Naive thymus-derived CD4-positive, alpha-beta T cell (primary cell): ENCODE measurements at places on chromosomes 1 and 21. TPM values are rescaled to one million over a fixed set of nuclear protein-coding genes. Genes with fewer than 3 reads are reported as not detected.

The SLC9C2 gene
- total RNA-seq, result not detected

The S100A7A gene
- not detected for total RNA-seq

The PLA2G2C gene
- not detected for total RNA-seq

The TESK2 gene
- total RNA-seq, result 7.4 TPM

The DNM3 gene
- 1.5 and 2.1 TPM in 2 replicates for total RNA-seq

The HS2ST1 gene
- 10.1 TPM for total RNA-seq

The IGFN1 gene
- not detected for total RNA-seq

The ARHGEF16 gene
- total RNA-seq, result not detected

The MCOLN2 gene
- 12.4 TPM for total RNA-seq

The CD1B gene
- total RNA-seq, result 0.27 TPM

The SPOCD1 gene
- not detected in 2 replicates for total RNA-seq

The CD84 gene
- 40.7 TPM for total RNA-seq

The MYBPH gene
- total RNA-seq, result not detected

GRCh38 chr1:172600615-172601014, 58.3 kb upstream of the FASLG start:
- DNase-seq, result no peak
- no peak overlapping the region for H3K27ac ChIP-seq
- no peak overlapping the region for H3K4me3 ChIP-seq
- no peaks in the 10 kb centered on the region for H3K27me3 ChIP-seq

GRCh38 chr1:246214708-246215509, 292.2 kb downstream of the SMYD3 start:
- no peak overlapping the region for H3K4me3 ChIP-seq
- H3K4me1 ChIP-seq, result no peaks in the 10 kb centered on the region
- no peak overlapping the region for H3K27ac ChIP-seq
- H3K27me3 ChIP-seq, result no peaks in the 10 kb centered on the region
- DNase-seq, result no peak

DNA sequence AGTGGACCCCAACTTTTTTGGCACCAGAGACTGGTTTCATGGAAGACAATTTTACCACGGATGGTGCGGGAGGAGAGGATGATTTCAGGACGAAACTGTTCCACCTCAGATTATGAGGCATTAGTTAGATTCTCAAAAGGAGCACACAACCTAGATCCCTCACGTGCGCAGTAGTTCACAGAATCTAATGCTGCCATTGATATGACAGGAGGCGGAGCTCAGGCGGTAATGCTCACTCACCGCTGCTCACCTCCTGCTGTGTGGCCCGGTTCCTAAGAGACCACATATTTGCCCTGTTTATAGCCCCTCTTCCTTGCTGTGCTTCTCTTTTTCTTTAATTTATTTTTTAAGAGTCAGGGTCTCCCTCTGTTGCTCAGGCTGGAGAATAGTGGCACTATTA, 4.6 kb downstream of the NTRK1 start:
- DNase-seq, result no peak
- peaks cover 25% of the 10 kb centered on the region for H3K27me3 ChIP-seq
- no peak overlapping the region for H3K4me3 ChIP-seq
- no peak overlapping the region for H3K27ac ChIP-seq

DNA sequence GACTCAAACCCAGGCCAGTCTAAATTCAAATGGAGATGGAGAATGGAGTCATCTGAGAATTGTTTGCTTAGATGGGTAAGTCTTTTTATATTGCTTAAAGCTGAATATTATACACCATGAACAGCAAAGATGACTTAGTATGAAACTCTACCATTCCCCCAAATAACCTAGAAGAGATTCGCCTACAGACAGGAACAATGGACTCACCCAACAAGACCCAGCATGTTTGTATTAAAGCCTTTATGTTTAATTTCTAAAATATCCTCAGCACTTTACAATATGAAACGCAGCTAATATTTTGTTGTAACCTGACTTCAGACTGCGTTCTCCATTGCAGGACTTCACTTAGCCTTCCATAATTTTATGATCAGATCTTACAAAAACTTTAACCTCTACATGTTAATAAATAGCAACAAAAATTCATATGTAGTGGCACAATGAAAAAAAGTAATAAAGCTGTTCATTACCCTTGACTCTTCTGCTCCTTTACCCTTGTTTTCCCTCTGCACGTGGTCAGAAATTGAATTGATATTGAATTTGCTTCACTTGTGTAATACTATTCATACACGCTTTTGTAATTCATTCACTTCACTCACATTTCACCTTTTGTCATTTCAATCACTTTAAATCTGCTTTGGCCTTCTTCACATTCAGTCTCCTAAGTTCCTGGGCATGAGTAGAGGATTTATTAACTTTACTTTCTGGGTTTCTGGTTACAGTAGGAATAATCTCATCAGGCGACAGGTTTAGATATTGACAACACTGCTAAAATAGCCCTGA, 177.3 kb upstream of the PTBP2 start:
- H3K27me3 ChIP-seq, result no peaks in the 10 kb centered on the region
- H3K4me3 ChIP-seq, result no peak overlapping the region
- no peaks in the 10 kb centered on the region for H3K36me3 ChIP-seq
- no peak for DNase-seq
- no peak overlapping the region for H3K27ac ChIP-seq
- no peaks in the 10 kb centered on the region for H3K4me1 ChIP-seq

DNA sequence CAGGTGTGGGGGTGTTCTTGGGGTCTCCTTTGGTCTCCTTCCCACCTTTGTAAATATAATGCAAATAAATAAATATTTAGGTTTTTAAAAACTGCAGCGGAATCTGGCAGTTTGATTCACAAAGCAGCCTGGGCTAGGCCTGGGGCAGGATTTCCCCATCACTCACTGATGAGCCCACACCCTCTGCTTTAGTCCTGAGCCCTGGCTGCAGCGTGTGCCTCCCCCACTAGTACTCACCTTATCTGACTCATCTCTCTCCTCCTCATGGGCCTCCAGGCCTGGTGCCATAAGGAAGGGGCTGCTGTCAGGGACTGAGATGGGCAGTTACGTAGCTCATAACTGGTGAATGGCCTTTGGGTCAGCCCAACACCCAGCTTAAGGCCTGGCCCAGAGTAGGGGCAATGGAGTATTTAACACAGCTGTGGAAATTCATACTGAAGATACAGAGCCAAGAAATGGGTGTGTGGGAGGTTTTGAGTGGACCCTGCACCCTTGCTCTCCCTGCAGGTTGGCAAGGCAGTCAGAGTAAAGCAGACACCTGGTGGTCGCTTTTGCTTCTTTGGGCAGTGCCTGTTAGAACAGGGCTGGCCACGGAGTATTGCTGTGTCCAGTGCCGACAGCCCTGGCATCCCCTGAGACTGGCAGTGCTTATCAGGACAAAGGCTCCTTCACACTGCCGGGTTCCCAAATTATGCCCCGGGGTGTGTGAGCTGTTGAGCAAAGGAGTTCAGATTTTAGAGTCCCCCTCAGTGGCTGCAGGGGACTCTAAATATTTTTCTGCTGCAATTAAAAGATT, 39.7 kb downstream of the AZIN2 start:
- H3K27ac ChIP-seq, result no peak overlapping the region
- H3K4me1 ChIP-seq, result no peaks in the 10 kb centered on the region

DNA sequence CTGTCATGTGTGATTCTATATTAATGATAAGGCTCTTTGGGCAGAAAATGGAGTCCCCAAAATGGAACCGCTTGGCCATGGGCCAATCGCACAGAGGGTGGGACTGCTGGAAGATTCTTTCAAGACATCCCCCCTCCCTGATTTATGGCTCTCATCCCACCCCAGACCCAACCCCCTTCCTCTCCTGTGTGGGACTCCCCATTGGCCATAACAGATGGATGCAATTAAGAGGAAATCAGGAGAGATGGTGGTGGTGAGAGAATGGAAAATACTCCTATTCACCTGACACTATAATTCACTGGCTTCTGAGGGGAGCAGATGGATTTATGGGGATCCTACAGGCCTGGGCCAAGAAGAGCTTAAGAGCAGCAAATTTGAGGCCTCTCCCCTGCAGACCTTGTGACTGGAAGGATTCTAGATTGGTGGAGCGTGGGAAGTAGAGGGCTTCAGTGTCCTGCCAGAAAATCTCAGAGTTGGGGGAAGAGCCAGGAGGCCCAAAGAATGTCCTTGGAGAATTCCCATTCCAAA, 1.7 kb downstream of the IGFN1 start:
- no peaks in the 10 kb centered on the region for H3K27me3 ChIP-seq
- H3K4me3 ChIP-seq, result no peak overlapping the region
- DNase-seq, result no peak
- no peaks in the 10 kb centered on the region for H3K4me1 ChIP-seq

DNA sequence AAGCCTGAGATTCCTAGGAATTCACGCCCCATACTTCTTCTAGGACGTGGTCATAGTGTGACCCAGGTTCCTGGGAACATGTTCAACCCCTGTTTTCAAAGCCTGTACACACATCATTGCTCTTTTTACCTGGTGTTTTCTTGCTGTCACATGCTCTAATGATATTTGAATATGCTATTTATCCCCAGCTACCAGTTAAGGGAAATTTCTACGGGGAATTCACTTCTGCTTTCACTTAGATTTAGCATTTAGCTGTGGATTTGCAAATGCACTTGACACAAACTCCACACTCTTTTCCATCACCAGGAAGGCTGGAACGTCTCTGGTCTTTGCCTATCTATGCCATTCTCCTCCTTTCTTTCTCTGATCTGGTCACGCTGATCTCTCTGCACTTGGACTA, 11.3 kb upstream of the SAMSN1 start:
- H3K27ac ChIP-seq, result no peak overlapping the region
- no peak overlapping the region for H3K4me3 ChIP-seq
- DNase-seq, result no peak
- no peaks in the 10 kb centered on the region for H3K27me3 ChIP-seq

DNA sequence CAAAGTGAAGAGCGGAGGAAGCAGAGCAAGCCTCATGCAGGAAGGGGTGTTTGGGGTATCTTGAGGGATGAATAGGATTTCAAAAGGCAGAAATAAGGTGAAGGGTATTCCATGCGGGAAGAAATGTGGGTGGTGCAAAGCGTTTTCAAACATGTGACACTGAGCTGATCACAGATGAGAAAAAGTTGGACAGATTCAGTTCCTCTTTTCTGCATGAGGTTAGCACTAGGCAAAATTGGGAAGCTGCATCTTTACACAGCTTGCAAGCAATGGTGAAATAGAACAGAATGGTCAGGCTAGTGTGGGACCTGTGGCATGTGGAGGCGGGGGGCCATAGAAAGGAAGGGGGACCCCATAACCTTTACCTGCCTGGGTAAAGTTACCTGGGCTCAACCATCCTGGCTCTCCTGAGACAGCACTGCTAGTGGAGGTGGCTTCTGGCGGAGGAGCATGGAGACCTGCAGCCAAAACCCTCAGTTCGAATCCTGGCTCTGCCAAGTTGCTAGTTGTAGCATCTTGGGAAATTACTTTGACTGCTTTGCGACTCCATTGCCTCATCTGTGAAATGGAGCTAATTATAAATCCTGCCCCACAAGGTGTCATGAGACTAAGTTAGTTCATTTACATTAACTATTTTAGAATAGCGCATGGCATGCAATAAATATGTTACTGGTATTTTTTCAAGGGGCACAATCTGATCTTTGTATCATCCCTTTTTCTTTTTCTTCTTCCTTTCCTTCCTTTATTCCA, 16.4 kb downstream of the KCNA10 start:
- H3K4me1 ChIP-seq, result no peaks in the 10 kb centered on the region
- H3K27me3 ChIP-seq, result no peaks in the 10 kb centered on the region
- no peaks in the 10 kb centered on the region for H3K36me3 ChIP-seq
- no peak overlapping the region for H3K4me3 ChIP-seq
- no peak for DNase-seq
- no peak overlapping the region for H3K27ac ChIP-seq

DNA sequence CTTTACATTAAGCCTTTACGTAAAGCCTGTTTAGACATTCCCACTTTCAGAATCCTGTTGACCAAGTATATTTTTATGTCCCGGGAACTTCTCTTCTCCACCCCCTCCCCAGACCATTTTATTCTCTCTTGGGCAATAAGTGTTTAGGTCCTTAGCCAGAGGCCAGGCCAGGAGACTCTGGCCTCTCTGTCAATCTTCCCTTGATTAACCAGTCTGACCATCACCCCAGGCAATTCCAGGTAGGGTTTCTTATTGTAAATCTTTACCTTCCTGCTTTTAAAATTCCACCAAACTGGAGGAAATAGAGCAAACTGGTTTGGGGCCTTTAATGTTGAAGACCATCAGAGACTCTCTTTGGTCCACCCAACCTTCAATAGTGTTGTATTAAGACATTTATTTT, 12.2 kb upstream of the IFI6 start:
- H3K27ac ChIP-seq, result no peak overlapping the region
- H3K4me3 ChIP-seq, result no peak overlapping the region
- H3K36me3 ChIP-seq, result no peaks in the 10 kb centered on the region
- DNase-seq, result no peak
- no peaks in the 10 kb centered on the region for H3K4me1 ChIP-seq

DNA sequence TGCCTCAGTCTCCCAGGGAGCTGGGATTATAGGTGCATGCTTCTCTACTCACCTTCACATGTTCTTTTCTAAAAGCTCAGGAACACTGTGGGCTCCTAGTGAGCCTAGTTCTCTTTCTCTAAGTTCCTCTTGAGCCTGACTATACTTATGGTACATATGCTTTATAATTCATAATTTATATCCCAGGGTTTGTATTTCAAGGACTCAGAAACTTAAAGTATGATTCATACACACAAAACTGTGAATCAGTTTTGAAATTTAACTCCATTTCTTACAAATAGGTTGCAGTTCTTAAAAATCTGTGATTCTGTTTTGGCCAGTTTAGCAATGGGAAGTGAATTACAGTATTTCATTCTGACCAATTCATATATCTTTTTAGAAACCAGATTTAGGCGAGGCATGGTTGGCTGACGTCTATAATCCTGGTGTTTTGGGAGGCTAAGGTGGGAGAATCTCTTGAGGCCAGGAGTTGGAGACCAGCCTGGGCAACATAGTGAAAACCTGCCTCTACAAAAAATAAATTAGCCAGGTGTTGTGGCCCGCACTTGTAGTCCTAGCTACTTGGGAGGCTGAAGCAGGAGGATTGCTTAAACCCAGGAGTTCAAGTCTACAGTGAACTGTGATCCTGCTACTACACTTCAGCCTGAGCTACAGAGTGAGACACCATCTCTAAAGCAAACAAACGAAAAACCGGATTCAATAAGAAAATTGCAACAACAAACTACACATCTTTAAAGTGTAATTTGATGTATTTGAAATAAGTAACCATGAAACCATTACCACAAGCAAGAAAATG, 15.6 kb downstream of the RASAL2 start:
- no peaks in the 10 kb centered on the region for H3K4me1 ChIP-seq
- no peak overlapping the region for H3K27ac ChIP-seq
- H3K4me3 ChIP-seq, result no peak overlapping the region
- peaks cover 2% of the 10 kb centered on the region for H3K27me3 ChIP-seq

- no peaks in the 10 kb centered on the region for H3K36me3 ChIP-seq
- no peak overlapping the region for H3K27ac ChIP-seq
- H3K4me1 ChIP-seq, result no peaks in the 10 kb centered on the region
- no peak for DNase-seq
Observed at GRCh38 chr1:162213281-162213912, 143.9 kb downstream of the NOS1AP start.

- H3K27ac ChIP-seq, result no peak overlapping the region
- H3K36me3 ChIP-seq, result no peaks in the 10 kb centered on the region
- no peaks in the 10 kb centered on the region for H3K27me3 ChIP-seq
- peaks cover 17% of the 10 kb centered on the region for H3K4me1 ChIP-seq
- H3K4me3 ChIP-seq, result peak overlapping the region; percentile 2
Observed at GRCh38 chr21:44375281-44375651, 21.8 kb downstream of the TRPM2 start.
